Right renal pelvis (tissue), 4 donors: ENCODE measurements at places on chromosomes 11 and 22. TPM values are rescaled to one million over a fixed set of nuclear protein-coding genes. Genes with fewer than 3 reads are reported as not detected.

GRCh38 chr11:46435679-46436078 is 44.1 kb upstream of the CHRM4 start:
- DNase-seq, result no peak

DNA sequence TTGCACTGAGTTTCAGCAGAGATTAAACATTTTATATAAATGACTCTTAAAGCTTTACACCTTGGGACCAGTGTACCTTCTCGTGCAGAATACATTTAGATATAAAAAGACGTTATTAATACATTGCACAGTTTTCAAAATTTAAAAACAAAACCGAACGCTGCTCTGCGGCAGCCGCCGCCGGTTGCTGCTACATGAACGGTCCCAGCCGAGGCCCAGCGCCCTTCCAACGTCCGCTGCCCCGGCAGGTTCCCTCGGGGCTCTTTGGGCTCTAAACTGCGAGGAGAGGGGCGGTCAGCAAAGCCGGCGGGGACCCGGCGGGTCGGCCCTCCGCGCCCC is 2.0 kb downstream of the CDKN1C start:
- no peak for DNase-seq

UPK2 gene
- 0.74 TPM for polyA plus RNA-seq

GRCh38 chr11:27470166-27470565 is 2.4 kb downstream of the LGR4 start:
- DNase-seq, result no peak

BAIAP2L2 gene
- 5.0 TPM for polyA plus RNA-seq

LAMTOR1 gene
- polyA plus RNA-seq, result 111 TPM

DNA sequence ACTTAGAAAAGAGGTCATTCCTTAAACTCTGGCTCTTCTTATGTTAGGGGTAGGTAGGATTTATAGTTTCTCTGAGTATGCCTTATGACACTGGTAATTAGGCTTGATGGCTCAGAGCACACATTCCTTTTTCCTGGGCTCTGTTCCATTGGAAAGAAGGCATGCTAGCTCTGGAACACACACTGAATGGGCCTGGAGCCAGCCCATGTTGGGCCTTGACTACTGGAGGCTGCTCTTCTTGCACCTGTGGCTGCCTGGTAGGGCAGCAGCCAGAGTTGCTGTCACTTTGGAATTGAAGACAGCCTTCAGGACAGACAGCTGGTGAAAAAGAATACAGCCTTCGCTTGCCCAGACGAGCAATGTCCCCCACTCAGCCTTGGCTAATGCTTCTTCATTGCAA is 18.2 kb downstream of the MCAM start:
- no peak for DNase-seq

- no peak for DNase-seq
Observed at GRCh38 chr22:26990503-26991189, 333.3 kb downstream of the MIAT start.

APOBEC3H gene
- 0.27 TPM for polyA plus RNA-seq

DNA sequence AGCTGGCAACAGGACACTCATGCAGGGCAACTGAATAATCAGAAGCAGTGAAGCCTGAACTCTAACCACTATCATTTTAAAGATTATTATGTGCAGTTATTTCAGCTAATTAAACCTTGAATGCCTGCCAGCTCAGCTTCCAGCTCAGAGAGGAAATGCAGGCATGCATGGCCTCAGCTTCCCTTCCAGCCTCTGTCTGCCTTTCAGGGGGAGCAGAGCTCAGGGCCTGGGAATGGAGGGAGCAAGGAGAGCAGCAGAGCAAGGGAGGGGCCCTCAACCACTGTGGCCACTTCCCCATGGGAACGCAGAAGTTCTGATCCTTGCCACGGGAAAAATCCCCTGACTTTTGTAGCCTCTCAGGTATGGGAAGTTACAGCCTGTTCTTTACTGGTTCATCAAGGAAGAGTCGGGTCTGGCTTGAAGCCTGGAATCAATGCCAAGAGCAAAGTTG is 32.5 kb upstream of the APLNR start:
- peak; percentile 35 for DNase-seq

DNA sequence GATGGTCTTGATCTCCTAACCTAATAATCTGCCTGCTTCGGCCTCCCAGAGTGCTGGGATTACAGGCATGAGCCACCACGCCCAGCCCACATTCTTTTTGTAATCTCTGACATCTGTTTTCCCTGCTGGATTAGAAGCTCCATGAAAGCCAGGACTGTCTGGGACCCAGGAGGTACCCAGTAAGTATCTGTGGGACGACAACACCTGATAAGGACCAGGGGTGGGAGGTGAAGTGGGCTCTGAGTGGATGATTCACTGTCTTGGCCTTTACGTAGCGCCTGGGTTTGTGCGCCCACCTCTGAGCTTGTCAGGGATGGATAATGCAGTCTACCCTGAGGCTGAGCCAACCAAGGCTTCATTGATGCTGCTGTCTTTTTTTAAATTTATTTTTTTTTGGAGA is 118.8 kb downstream of the ABTB2 start:
- no peak for DNase-seq

DNA sequence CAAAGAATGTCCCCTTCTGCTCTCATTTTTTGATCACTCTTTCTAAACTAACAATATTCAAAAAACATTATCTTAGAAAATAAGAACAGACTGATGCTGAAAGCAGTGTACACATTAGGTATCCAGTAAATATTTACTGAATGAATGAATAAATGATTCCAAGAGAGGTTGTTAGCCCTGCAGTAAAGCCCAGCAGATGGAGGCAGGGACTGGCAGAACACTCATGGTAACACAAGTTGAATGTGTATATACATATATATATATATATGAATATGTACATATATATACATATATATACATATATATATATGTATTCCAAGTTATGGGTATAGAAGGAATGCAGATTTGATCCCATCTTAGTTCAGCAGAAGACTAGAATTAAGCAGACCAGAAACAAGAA is 546.3 kb downstream of the RAB38 start:
- no peak for DNase-seq

- no peak for DNase-seq
Observed at GRCh38 chr11:117286588-117286987, 4.6 kb upstream of the BACE1-AS start.

GRCh38 chr11:5197536-5197935 is 2.9 kb downstream of the OR51V1 start:
- DNase-seq, result no peak

MUC6 gene
- polyA plus RNA-seq, result 14.7 TPM

DNA sequence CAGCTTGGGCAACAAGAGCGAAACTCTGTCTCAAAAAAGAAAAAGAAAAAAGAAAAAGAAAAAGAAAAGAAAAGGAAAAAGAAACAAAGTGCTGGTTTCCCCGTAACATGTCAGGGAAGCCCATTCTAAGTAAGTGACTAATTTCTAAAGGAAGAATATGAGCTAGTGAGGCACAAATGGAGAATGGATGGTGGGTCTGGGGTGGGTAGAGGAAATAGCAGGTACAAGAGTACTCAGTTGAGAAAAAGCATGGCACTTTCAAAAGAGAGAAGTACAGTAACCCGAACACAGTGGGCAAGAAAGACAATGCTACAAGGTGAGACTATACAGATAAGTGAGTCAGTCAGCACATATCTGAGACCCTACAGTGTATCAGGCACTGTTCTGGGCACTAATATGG is 4.5 kb downstream of the MAJIN start:
- no peak for DNase-seq

DNA sequence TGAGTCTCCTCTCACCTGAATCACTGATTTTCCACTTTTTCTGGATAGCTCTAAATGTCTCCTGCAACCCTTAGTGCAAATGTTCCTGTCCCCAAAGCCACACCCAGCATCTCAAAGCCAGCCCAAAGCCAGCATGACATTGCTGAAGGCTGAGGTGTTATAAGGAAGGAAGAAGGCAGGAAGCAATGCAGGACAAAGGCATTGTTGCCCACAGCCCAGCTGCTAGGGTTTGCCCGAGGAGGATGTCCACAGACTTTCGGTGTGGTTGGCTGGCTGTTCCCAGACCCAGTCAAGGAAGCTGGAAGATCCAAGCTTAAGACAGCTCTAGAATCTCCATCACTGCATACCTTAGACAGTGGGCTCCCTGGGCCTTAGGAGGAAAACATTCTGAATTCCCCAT is 23.5 kb downstream of the CHST1 start:
- no peak for DNase-seq

GRCh38 chr22:27331526-27332281 is 469.9 kb downstream of the MN1 start:
- no peak for DNase-seq

ARHGEF12 gene
- 138 TPM for polyA plus RNA-seq

DNA sequence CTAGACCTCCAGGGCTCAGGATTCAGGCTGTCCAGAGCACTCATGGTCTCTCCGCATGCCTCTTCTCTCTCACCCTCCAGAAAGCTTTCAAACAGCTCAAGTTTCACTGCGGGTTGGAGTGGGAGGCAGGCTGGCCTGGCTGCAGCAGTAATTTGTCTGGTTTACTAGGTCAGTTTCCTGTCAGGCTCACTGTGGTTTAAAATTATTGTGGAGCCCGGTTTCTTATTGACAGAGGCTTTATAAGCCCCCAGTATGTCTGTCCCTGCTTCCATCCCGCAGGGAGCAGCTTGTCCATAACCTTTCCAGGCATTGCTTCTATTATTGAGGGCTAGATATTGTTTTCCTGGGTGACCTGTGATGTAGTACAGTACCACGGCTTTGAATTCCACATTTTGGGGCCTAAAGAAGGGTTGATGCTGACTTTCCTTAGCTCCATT is 235.3 kb upstream of the SORL1-AS1 start:
- DNase-seq, result no peak

GRCh38 chr11:66950112-66950535 is 8.1 kb downstream of the PC start:
- no peak for DNase-seq

DYNC2H1 gene
- polyA plus RNA-seq, result 37.9 TPM

- no peak for DNase-seq
Observed at GRCh38 chr11:130301002-130301401, 13.7 kb downstream of the ZBTB44 start.

DRD4 gene
- 2.5 TPM for polyA plus RNA-seq

DNA sequence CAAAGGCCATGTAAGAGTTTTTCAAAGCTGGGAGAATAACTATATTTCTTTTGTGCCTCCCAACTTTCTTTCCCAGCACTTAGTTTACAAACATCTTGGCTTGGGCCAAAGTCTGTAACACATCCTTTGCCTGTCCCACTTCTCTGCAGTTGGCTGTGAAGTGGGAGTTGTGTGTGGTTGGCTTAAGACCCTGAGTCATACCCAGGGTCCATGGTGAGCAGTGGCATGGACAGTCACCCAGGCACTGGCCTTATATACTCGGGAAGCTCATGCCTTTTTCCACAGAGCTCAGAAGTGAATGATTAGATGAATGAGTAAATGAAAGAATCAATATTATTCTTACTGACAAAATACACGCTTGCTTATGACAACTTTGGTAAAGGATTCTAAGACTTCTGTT is 231.4 kb downstream of the BLID start:
- no peak for DNase-seq

DNA sequence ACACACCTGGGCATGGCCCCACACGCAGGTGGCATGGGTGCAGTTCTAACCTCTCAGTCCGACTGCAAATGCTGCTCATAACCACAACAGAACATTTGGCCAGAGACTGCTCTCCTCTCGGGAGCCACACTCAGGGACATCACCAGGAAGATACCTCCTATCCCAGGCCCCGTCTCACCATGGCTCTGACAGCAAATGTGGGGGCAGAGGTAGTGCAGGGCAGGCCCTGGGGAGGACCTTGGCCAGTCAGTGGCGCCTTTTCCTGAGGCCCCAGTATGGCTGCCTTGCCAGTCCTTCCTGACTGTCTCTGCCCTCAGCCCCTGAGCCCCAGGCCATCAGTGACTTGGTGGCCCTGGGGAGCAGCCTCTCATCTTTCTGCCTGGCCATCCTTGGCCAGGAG is 2.8 kb downstream of the KRTAP5-6 start:
- no peak for DNase-seq

DNA sequence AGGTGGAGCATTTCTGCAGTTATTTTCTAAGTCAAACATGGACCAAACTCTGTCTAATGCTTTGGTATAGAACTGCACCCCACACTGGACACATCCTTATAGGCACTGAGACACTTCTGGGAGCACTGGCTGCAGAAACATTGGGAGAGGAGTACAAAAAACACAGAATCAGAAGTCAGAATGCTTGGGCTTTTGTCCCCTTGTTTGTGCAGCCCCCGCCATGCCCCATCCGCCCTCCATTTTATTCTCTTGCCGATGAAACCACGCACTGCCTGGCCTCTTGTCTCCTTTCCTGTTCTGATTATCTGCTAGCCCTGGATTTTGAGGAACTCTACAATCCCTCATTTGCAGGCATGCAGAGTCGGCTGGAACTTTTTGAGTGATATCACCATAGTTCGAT is 1201.2 kb downstream of the TBC1D22A start:
- DNase-seq, result no peak

SLC22A25 gene
- polyA plus RNA-seq, result not detected

GRCh38 chr22:25908755-25909154 is 166.8 kb downstream of the MYO18B start:
- DNase-seq, result no peak
